Right forelimb (tissue), 1 donor: ENCODE measurements at places on chromosomes 11 and 22.

- no peak for DNase-seq
These were observed 3.8 kb downstream of the SELENOO start for GRCh38 chr22:50204571-50204970.

DNA sequence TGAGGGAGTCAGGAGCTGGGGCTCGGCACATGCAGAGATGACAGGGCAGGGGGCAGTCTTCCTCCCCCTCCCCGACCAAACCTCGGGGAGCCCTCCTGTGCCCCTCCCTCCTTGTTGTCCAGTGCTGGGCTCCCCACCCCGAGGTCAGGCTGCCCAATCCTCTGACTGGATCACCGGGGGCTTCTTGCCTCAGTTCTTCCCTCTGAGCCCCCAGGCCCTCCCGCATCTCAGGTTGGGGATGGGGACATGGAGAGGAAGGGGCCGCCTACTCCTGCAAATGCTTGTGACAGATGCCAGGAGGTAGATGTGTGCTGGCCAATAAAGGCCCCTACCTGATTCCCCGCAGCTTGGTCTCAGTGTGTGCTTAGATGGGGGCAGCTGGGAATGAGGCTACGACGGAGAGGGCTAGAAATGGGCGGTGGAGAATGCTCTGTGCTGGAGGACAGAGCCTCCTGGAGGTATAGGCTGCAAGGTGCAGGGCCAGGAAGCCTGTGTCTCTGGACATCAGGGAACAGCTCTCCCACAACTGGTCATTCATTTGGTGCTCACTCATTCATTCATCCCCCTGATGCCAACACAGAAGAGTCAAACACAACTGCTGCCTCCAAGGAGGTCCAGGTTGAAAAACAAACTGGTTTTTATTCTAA is 8.4 kb downstream of the RHBDD3 start:
- no peak for DNase-seq

GRCh38 chr11:17734986-17735817 is 621 bp downstream of the KCNC1 start:
- DNase-seq = peak; percentile 88

GRCh38 chr11:62502030-62502730 is 44.4 kb downstream of the AHNAK start:
- DNase-seq = no peak

DNA sequence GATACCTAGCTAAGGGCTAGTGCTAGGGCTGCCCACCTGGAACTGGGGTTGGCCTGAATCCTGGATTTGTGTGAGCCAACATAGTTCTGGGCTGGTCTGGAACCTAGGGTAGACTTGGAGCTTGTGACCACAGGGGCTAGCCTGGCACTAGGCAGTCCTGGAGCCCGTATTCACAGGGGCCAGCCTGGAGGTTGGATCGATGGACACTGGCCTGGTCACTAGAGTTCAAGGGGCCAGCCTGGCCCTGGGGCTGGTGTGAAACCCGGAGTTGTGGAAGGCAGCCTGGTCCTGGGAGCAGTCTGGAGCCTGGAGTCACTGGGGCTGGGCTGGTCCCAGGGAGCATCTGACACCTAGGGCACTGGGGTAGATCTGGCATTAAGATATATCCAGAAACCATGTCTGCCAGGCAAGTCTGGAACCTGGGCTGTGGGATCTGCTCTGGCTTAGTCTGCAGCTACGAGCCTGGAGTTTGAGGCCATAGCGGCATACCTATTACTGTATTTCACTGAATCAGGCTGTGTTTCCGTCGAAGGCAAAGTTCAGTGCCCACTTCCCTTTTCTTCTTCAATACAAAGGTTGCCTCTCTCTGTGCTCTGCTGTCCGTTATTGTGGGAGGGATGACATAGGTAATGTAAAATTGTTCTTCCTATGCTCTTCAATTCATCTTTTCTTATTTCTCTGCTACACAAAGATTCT is 9.1 kb upstream of the GLYATL1B start:
- no peak for DNase-seq

DNA sequence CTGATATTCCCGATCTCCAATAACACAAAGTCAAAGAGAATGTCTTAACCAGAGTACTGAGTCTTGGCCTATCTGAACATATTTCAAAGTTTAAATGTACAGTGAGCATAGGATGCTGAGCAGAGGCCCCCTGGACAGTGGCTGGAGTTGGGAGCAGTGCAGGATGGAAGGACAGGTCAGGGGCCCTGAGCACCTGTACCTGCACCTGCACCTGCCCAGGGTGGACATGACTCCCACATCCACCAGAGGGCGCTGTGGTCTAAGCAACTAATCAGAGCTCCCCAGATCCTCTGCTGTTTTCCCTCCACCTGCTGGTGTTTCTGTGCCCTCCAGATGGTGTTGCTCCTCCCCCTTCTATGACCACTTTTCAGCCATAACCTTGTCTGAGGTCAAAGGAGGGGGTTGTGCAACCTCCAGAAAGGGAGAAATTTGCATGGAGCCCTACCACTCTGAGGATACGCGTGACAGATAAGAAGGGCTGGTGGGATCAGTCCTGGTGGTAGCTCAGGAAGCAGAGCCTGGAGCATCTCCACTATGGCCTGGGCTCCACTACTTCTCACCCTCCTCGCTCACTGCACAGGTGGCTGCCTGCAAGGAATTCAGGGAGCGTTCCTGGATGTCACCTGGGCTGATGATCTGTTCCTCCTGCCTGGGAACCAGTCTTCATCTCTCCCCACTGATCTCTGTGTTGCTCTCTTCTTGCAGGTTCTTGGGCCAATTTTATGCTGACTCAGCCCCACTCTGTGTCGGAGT is 49.1 kb upstream of the VPREB1 start:
- peak; percentile 51 for DNase-seq

- no peak for DNase-seq
These were observed 143.5 kb downstream of the MIAT start for GRCh38 chr22:26800858-26801257.

- DNase-seq = peak; percentile 43
These were observed 1.6 kb downstream of the HRAS start for GRCh38 chr11:533586-534395.

GRCh38 chr11:47538741-47539565 is 14.0 kb downstream of the CELF1 start:
- no peak for DNase-seq

DNA sequence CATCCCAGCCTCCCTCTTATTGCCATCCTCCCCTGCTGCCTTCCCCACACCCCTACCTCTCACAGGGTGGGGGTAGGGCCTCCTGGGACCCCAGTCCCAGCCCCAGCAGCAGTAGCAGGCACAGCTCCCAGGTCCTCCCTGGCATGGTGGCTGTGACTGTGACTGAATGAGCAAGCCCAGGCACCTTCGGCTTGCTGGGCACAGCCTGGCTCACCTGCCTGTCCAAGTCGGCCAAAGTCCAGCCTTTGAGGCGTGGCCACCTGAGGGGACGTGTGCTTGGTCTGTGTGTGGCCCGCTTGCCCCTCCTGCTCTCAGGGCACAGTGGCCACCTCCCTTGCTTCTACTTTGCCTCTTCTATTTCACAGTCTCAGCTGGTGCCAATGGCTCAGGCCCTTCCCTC is at the start of gene TREH:
Gene TREH (minus strand): TSS at position 168 of the 400 bp plus-strand sequence. CDS start 23 bp downstream, at position 145.
- DNase-seq = no peak

- no peak for DNase-seq
These were observed 3.9 kb downstream of the DBX1 start for GRCh38 chr11:20156280-20156875.

- no peak for DNase-seq
These were observed 3.7 kb upstream of the FLRT1 start for GRCh38 chr11:64032050-64032449.

GRCh38 chr22:49052023-49052538 is 775.6 kb downstream of the BRD1 start:
- DNase-seq = no peak

GRCh38 chr22:45768490-45768889 is 96.9 kb downstream of the ATXN10 start:
- no peak for DNase-seq

DNA sequence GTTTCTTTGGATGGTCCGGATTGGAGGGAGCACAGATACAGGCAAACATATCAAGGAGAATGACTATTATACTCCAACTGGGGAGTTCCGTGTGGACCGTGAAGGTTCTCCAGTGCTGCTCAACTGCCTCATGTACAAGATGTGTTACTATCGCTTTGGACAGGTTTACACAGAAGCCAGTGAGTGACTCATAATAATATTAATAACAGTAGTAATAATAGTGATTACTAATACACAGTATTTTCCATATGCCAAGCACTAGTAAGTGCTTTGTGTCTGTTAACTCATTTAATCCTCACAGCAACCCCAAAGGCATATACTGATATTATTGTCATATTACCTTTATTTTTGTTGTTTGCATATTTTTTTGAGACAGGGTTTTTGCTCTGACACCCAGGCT is 6.6 kb upstream of the CHEK1 start:
- DNase-seq = no peak

- no peak for DNase-seq
These were observed 30.4 kb downstream of the PAMR1 start for GRCh38 chr11:35494957-35495490.

DNA sequence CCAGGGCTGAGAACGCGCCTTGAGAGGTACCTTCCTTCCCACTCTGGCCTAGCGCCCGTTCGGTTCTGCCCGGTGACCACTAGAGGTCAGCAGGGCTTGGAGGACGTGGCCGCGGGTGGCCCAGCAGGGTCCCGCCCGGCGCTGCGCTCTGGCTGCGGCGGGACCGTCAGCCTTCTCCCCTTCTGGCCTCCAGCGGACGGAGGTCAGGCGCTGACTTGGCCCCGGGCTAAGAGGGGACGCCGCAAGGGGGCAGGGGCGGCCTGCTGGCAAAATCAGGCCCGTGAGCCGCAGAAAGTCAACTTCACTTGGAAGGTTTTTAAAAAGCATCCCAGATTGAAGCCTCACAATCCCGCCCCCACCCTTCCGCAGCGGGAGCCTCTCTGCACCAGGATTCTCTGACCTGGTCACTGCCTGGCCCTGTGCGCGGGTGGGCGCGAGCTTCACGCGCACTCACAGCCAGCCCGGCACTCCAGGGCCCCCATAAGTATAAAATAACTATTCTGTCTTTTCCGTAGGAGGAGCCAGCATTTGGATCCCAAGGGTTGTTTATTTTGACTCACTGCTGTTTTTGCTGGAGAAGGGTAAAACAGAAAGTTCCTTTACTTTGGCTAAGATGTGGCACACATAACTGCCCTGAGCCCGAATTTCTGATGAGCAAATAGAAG is 23.2 kb upstream of the ZBTB16 start:
- DNase-seq = peak; percentile 83

- no peak for DNase-seq
These were observed 3.9 kb downstream of the HTATIP2 start for GRCh38 chr11:20367313-20367948.

DNA sequence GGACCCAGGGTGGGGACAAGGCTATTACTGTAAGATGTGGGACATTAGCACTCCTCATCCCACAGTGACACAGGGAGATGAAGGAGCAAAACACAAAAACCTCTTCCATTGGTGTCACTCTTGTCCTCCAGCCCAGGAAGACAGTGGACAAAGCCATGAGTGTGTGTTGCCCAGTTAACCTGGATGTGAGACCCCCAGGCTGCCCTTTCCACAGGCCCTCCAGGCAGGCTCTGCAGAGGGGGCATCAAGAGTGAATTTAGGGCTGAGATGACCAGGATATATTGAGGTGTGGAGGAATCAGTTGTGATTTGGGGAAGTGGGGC is 111.3 kb downstream of the GGTLC2 start:
- DNase-seq = no peak

DNA sequence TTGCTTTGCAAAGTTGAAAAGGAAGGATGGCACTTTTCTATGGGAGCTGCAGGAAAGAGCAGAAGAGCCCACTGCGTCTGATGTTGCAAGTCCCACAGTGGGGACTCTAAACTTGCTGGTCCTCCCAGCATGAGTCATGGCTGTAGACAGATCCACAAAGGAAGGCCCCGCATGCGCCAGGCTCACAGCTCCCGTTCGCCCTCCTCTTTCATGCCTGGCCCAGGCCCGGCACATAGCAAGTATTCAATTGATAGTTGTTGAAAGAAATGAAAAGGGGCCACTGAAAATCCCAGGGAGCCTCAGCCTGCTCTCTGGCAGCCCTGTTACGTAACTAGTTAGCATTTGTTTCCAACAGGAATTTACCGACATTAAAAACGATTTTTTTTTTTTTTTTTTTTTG is 18.9 kb downstream of the AP1B1 start:
- DNase-seq = no peak

- no peak for DNase-seq
These were observed 19.9 kb upstream of the TEF start for GRCh38 chr22:41361716-41362310.

GRCh38 chr11:31325160-31325559 is 44.4 kb downstream of the DCDC1 start:
- DNase-seq = no peak

GRCh38 chr11:8247312-8247711 is 16.4 kb downstream of the LMO1 start:
- DNase-seq = no peak
